ENCODE measurements at places on chromosomes 13 and 19.

- DNase-seq = no peak
Measured at GRCh38 chr19:21604351-21604926, 99.0 kb downstream of the ZNF429 start.

- no peak for DNase-seq
Measured at GRCh38 chr19:617551-618246, 15.6 kb downstream of the POLRMT start.

- no peak for DNase-seq
Measured at GRCh38 chr13:39563470-39563735, 39.6 kb downstream of the LHFPL6 start.

- DNase-seq = no peak
Measured at GRCh38 chr19:55248704-55249103, 10.1 kb downstream of the PPP6R1 start.

- no peak for DNase-seq
Measured at GRCh38 chr13:91303031-91303430, 44.5 kb upstream of the MIR17HG start.

DNA sequence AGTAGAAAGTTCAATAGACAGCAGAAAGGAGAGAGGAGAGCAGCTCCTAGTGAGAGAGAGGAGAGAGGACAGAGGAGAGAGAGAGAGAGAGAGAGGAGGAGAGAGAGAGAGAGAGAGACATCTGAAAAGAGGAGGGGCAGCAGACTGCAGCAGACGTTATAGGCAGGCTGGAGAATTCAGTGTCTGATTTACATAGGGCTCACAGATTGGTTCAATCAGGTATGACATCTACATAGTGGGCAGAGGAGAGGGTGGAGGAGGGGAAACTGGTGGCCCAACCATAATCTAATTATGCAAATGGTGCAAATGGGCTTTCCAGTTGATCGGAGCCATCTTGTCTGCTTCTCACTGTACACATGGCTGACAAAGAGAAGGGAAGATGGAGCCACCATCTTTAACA, 221.3 kb upstream of the TRPC4 start:
- no peak for DNase-seq

- DNase-seq = no peak
Measured at GRCh38 chr19:1093330-1093729, 1.8 kb downstream of the POLR2E start.

DNA sequence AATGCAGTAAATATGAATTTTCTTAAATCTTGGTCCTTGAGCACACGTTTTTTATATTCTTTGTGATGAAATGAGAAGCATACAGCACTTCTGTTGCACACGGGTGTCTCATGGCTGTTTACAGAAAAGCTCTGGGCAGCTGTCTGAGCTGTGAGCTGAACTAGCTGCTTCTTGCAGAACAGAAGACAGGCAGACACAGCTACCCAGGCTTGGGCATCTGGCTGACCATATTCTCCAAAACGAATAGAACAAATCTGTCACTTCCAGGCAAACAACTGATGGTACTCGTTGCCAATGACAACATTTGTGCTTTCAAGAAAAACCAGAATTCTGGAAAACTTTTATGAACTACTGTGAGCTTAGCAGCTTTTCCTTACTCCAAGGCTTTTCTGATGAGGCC, 16.2 kb downstream of the PCID2 start:
- DNase-seq = no peak

DNA sequence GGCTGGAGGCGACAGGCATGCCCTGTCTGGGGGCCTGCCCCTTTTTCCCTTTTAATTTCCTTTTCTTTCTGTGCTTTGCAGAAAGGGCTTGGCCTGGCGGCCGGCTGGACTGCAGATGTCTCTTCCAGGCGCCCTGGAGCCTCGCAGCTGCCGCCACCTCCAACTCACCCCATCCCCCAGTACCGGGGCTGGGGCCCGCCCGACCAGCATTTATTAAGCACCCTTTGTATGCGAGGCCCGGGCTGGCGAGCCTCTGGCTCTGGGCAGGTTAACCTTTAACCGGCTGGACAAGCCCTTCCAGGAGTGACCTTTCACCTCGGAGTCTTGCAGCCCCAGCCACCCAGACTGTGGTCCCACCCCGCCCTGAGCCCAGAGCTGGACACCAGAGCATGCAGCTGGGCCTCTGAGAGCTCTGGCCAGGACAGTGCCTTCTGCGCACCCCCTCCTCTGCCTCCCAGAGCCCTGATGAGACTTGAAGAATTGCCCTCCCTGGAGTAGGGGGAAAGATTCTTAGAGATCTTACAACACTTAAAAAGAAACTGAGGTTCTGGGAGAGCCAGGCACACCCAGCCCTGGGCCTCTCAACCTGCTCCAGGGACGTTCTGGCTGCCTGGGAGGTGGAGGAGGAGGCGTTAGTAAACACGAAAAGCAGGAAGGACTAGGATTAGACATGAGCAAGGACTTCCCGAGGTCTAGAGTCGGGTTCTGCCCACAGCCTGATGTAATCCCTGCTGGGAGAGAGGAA, 1.1 kb upstream of the NR2F6 start:
- DNase-seq = no peak

GRCh38 chr13:111480503-111480902, 160.1 kb downstream of the TEX29 start:
- DNase-seq = no peak

DNA sequence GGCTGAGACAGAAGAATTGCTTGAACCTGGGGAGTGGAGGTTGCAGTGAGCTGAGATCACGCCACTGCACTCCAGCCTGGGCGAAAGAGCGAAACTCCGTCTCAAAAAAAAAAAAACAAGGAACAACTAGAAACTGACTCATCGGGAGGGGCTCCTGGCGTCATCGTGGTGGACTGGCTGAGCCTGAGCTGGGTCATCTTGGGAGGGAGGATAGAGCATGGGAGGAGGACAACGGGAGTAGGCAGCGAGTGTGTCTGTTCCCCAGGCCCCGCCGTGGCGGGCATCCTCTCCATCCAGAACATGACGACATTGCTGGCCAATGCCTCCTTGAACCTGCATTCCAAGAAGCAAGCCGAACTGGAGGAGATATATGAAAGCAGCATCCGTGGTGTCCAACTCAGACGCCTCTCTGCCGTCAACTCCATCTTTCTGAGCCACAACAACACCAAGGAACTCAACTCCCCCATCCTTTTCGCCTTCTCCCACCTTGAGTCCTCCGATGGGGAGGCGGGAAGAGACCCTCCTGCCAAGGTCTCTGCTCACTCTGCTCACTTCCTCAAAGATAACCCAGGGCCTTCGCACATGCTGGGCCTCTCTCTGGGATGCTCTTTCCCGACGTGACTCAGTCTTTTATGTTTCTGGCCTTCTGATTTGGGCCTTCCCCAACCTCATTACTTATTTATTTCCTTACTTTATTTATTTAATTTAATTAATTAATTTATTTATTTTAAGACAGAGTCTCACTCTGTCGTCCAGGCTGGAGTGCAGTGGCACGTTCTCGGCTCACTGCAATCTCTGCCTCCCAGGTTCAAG, 16.6 kb downstream of the DDX39A start:
- no peak for DNase-seq

DNA sequence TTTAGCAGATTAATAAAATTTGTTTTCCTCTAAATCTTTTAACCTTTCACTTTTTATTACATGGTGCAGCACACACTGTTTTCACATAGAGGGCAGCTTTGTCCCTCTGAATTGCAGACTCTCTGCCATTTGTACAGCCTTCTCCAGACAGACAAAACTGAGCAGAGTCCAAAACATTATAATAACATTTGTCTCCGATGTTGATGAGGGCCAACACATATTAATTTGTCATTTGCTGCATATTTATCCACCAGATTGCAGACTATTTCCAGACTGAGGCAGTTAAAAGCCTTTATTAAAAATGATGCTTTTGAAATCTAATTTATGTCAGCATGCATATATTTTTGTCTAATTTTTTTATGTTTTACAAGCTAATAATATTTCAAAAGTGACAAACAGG, 1251.9 kb upstream of the SLC10A2 start:
- DNase-seq = no peak

All from GM13977 (cell line).